ENCODE measurements at places on chromosomes 16 and 17.

DNA sequence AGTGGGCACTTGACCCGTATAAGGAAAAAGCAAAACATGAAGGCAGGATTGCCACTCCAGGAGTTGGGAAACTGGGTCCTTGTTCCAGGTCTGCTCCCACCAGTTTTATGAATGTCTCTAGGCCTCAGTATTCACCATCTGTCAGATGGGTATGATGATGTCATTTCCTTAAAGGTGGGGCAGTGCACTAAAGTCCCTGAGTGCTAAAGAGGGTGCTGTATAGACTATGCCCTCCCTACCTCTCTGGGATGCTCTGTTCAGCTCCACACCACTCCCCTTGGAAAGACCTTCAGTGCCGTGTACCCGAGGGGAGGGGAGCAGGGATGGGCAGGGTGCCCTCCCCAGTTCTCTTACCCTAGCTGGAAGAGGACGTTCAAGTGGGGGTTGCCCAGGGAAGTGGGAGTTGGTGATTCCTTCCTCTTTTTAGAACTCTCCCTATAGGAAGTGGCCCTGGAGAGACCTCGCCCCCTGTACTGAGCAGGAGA lies 2.2 kb downstream of the LASP1 start:
- DNase-seq: no peak

GRCh38 chr17:57296231-57296630 lies 39.9 kb downstream of the MSI2 start:
- DNase-seq: no peak

DNA sequence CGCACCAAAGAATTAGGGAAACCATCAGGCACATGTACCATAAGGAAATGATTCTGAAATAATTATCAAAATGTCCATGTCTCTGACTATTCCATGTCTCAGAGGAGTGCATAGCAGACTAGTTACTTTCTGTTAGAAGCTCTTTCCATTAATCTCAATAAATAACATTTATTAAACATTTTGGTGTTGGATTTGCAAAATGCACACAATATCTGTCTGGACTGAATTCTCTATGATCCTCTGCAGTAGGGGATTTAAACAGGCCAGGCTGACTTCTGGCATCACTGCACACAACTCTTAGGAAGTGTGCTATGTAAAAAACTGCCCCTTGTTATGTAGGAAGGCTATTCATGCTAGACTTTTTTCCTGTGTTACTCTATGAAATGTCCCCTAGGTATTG lies 283.3 kb upstream of the CDH5 start:
- DNase-seq: no peak

DNA sequence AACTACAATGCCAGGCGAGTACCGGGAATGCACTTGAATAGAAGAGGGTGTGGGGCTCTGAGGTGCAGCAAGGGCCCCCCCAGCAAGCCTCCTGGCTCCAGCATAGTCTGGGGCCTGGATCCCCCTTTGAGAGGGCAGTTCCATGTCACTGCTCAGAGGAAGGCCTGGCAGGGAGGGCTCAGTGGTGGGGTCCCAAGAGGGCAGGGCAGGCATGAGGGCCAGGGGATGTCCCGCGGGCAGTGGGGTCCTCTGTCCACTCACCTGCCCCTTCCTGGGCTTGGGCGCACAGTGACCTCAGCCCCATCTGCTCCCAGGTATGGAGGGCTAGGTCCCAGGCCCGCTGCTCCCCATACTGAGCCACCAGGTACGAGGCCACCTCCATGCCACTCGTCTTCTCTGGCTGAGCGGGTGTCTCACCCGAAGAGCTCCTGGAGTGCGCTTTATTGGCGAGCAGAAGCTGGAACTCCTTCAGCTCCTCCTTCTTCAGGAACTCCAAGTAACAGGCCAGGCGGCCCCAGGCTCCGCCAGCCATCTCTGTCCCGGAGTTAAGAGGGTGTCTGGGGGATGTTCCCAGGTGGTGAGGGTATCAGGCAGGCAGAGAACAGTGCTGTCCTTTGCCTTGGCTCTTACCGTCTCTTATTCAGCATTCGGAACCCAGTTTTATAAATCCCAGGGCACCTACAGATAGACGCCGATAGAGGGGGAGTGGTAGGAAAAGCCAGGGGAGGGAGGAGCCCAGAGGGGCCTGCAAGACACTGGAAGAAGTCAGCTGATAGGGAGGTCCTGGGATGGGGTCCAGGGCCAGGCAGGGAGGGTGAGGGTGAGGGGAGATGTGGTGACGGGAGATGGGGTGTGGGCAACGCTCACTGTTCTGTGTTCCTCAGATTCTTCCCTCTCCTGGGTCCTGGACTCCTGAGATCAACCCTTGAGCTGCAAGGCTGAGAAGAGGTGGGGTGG lies 605 bp downstream of the NLRP1 start:
- DNase-seq: no peak

- no peak for DNase-seq
Observed at GRCh38 chr17:78917451-78918275, 7.5 kb downstream of the TIMP2 start.

Measured in hippocampal formation (tissue), 2 donors.